ENCODE measurements at places on chromosomes 6 and 20.

GRCh38 chr6:109672175-109672574 is 18.8 kb downstream of the AK9 start:
- DNase-seq: no peak

DNA sequence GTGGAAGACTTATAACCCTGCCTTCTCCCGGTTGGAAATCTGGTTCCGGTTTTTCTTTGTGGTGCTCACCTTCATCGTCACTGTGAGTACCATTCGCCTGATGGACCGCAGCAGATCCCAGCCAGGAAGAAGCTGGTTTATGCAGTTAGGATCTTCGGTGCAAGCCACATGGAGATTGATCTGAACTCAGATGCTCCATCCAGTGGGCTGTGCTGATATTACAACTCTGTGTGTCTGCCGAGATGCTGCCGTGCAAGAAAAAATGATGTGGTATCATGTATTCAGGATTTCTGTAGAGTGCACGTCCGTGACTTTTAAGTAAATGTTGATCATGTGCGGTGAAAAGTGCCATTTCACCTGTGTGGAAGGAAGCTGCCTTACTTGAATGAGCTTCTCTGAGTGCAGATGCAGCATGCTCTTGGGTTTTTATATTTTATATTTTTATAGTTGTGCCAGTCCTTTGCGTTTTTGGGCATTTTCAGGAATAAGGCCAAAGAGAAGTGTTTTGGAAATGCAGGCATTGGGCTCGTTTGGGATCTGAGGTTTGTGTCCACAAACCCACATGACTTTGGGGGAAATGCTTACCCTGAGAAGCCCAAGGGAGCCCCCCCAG is 39.2 kb downstream of the DYNLT1 start:
- peak; percentile 60 for DNase-seq

DNA sequence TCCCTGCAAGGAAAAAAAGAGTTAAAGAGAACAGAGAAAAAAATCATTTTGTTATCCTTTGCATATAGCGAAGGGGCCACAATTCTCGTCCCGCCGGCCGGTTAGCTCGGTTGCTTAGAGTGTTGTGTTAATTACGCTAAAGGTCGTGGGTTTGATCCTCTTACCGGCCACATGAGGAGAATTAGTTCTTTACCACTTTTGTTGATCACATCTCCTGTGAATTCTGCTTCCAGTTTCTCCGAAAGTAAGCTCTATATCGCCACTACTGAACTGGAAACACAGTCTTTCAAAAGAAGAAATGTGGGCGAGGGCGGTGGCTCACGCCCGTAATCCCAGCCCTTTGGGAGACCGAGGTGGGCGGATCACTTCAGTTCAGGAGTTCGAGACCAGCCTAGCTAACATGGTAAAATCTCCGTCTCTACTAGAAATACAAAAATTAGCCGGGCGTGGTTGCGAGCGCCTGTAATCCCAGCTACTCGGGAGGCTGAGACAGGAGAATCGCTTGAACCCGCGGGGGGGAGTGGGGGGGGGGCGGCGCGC is 13.4 kb downstream of the PRSS16 start:
- no peak for DNase-seq

- DNase-seq: peak; percentile 50
These were observed 28.8 kb upstream of the HMGA1 start for GRCh38 chr6:34207695-34208443.

DNA sequence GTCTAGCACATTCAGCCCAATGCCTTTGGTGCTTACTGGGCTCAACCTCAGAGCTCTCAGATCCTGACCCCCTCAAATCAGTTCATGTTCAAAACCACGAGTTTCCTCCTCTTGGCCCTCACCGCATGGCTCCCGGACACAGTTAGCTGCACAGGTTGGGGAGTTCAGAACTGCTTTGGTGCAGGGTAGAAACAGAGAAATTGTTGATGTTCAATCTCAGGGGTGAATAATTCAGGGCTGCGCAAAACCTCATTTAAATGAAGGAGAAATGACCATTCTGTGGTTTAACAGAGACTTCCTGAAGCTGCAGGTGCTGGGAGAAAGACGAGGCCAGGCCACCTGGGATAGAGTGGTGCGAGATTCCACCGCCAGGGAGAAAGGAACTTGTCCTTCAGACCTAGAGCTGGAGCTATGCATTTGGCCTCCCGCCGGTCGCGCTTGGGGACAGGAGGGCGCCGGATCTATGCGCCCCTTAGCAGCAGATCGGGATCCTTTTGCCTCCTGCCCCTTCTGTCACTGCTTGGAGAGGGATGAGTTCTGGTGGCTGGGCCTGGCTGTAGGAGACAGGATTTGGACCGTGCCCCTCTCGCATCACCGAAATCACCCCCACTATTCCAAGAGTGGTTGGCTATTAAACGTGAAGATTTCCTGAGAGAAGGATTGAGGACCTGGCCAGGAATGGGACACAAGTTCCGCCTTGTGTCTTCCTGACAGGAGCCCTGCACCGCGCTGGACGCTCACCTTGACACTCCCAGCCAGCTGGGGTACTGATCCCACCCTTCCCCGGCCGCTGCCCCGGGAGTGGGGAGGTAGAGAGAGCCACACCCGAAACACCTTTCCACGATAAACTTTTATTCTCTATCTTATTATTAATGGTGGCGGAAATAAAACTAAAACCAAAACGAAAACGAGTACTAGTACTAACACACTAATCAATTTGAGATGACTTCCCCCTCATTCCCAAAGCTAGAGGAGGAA is 767 bp upstream of the PAX1 start:
- no peak for DNase-seq

DNA sequence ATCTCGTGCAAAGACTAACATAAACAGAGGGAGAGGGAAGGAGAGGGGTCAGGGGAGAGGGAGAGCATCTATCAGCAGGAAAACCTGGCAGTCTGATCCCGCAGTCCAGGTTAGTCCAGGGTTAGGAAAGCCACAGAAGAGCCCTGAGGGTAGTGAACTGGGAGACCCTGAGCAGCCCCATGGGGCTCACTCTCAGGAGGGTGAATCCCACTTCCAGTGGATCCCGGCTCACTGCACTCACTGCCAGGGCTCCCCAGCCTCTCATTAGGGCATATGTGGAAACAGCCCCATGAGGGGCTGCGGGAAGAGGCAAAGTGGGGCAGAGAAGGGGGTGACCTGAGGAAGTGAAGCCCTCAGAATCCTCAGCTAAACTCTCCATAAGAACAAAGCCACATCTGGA is 329.9 kb downstream of the UBE3D start:
- no peak for DNase-seq

DNA sequence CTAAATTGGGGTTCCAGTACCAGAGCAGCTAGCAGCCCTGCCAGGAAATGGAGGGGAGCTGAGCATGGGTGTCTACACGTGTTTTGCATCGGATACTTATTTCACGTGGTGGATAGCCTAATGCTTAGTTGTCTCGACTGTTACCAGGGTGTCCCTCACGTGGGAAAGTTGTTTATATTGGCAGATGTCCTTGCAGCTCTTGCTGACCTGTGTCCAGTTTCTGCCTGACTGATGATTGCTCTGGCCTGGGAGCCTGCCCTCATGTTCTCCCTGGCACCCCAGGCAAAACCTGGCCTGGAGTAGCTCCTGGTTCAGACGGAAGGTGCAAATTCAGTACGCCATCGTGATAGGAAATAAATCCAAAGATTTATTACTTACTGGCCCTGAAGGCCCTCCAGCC is 11.8 kb upstream of the FERMT1 start:
- DNase-seq: no peak

DNA sequence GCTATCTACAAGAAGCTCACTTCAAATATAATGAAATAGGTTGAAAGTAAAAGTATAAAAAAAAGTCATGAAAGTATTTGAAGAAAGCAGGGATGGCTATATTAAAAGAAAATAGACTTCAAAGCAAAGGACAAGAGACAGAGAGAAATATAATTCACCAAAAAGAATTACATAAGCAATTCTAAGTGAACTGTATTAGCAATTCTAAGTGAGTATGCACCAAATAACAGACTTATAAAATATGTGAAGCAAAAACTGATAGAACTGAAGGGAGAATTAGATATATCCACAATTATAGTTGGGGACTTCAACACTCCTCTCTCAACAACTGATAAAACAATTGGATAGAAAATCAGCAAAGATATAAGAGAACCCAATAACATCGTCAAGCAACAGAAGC is 38.8 kb upstream of the ID4 start:
- no peak for DNase-seq

GRCh38 chr20:13991311-13991710 is 897 bp upstream of the SEL1L2 start:
- no peak for DNase-seq

DNA sequence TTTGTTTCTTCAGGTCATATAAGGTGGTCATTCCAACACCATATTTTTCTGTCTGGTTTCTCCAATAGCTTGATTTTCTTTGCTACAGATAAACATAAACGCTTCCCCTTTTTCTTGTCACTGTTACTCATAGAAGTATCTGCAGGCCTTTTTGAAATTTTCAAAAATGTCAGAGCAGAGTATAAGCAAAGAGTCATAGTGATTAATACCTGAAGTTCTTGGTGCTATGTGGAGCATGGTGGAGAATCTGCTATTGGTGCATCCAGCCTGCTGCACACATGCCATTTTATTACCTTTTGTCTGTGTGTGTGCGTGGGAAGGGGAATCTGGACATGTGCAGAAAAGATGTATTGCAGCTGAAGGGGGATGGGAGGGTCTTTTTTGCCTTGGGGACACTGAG is 19.7 kb downstream of the STX11 start:
- no peak for DNase-seq

DNA sequence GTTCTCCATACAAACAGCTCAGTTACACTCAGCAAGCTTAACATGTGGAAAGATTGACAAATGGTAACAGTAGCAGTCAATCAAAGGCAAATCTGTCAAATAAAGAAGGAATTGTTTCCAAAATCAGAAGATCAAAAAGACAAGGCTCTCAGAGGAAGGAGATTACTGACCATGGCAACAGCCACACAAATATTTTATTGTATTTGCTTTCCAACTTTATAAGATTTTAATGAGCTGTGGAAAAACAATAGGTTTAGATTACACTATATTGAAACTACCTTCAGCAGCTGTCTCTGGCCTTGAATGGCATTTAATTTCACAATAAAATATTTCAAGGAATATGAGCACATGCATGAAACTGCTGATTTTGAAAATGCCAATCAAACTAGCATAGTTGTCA is 1143.9 kb upstream of the GJE1 start:
- no peak for DNase-seq

DNA sequence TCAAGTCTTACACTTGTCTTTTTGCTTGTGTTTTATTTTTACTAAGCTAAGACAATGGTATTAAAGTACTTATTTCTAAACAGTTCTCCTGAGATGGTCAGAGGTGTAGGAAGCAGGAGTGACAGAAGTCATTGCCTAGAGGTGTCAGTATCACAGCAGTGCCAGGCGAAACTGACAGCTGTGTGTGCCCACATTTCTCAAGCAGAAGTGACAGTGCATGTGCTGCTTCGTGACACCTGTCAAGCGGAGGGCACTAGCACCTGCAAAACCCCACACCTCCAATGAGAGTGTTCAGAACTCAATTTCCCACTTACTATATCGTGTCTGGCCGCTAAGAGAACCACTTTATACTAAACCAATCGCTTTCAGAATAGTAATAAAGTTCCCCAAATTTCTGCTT is 82.8 kb downstream of the SLC23A2 start:
- DNase-seq: no peak

DNA sequence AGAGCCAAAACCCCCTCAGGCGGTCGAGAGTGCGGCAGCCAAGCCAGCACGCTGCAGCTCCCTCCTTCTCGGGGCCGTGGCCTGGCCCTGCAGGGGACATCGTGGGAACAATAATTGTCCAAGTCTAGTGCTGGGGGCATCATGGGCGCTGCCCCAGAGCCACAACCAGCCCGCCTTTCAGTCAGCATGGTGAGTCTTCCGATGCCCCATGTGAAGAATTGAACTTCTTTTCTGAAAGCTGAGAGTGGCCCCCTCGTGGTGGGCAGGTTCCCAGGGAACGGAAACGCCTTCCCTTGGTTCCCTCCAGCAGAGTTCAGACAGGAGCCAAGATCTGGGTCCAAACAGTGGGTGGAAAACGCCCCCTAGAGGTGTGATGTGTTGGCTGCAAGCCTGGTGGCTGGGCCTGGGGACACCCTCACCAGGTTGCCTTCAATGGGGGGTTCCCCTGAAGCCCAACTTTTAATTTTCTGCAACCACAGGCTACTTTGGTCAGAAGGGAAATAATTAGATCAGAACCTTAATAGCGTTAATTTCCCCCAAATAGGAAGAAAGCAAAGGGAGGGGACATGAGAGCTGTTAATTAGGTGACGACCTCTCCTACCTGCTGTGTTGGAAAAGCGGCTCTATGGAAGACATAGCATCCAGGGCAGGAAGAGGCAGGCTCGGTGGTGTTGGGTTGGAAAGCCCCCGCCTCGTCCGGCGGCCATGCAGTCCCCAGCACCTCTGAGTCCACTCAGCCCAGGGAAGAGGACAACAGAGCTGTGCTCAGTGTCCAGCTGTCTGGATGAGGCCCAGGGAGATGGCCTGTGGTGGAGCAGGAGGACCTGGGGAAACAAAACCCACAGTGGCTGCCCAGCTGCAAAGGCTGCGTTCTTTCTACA is 4.7 kb upstream of the MRGBP start:
- DNase-seq: peak; percentile 79

- no peak for DNase-seq
These were observed 46.4 kb upstream of the NT5E start for GRCh38 chr6:85403331-85404015.

DNA sequence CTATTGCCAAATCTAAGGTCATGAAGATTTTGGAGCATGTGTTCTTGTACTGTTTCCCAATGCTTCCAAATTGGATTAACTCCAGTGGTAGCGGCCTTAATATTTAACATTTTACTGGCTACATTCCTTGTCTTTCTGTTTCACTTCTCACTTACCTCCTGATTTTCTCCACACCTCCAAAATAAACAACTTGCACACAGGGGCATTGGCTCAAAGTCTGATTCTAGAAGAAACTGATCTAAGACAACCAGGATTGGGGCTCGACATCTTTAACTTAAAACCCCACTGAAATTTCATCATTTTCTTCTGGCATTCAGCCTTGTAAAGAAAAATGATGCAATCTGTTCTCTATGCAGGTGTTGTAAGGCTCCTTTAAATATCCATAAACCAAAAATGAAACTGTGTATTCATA is 557.9 kb upstream of the ID4 start:
- no peak for DNase-seq

GRCh38 chr6:80098392-80098791 is 8.1 kb upstream of the BCKDHB start:
- DNase-seq: no peak

GRCh38 chr6:2147766-2148448 is 97.5 kb downstream of the GMDS start:
- DNase-seq: no peak

DNA sequence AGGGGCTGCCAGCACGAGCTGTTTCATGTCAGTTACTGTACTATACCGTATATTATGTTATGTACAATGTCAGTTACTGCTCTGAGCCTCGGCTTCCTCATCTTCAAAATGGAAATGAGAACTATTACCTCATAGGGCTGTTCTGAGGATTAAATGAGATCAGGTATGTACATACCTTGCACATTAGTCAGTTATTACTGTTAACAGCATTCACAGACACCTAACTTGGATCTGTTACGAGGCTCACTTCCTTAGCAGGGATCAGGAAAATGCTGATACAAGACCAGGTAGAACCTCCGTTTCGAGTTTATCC is 69.7 kb upstream of the TBC1D7 start:
- DNase-seq: no peak
